IMR-90 (cell line): ENCODE measurements at places on chromosomes 1 and 21. TPM values are rescaled to one million over a fixed set of nuclear protein-coding genes. Genes with fewer than 3 reads are reported as not detected.

DNA sequence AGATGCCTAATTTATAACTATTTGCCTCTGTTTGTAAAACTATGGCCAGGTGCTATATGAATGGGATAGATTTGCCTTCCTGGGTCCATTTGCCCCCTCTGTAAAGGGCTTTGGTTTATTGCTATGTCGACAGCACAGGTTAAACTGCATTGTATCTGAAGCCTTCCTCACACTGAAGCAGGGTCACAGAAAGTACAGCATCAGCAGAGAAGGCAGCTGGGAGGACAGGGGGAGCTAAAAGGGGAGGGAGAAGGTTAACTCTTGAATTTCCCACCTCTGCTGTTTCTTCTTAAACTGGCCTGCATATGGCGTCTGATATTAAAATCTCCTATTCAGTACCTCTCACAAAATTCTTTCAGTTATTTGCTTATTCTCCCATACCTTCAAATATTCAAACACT is 297.4 kb downstream of the TM2D1 start:
- no peaks in the 10 kb centered on the region for H3K4me1 ChIP-seq
- no peaks in the 10 kb centered on the region for H3K36me3 ChIP-seq
- H3K4me3 ChIP-seq, result no peak overlapping the region

DNA sequence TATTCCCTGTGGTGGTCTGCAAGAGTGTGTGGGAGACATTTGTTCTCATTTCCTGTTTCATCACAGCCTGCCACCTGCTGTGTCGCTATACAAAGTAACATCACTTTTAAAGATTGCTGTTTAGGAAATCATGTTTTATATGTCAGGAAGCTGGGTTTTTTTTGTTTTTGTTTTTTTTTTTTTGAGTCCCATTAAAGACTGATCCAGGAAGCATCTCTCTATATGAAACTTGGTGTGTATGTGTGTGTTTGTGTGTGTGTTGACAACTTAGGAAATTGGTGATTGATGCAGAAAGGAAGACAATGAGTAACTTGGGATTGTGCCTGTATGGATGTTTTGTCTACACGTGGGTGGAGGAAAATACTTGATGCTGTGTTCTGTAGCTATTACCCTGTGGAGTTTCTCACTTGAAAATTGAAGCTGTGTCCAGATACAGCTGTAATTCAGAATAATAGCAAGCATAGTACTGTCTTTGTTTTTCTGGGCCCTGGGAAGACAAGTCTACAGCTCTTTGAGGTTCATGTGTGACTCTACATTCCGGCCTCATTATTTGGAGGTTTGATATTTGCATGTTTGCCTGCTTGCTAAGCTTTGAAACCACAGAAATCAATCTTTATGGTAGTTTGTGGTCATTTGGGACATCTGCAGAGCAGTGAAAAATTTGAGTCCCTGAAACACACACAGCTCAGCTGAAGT is 47.9 kb downstream of the LAMC1 start:
- H3K36me3 ChIP-seq, result no peaks in the 10 kb centered on the region
- peaks cover 25% of the 10 kb centered on the region for H3K4me1 ChIP-seq
- no peaks in the 10 kb centered on the region for H3K27me3 ChIP-seq
- DNase-seq, result peak; percentile 95
- H3K4me3 ChIP-seq, result no peak overlapping the region

DNA sequence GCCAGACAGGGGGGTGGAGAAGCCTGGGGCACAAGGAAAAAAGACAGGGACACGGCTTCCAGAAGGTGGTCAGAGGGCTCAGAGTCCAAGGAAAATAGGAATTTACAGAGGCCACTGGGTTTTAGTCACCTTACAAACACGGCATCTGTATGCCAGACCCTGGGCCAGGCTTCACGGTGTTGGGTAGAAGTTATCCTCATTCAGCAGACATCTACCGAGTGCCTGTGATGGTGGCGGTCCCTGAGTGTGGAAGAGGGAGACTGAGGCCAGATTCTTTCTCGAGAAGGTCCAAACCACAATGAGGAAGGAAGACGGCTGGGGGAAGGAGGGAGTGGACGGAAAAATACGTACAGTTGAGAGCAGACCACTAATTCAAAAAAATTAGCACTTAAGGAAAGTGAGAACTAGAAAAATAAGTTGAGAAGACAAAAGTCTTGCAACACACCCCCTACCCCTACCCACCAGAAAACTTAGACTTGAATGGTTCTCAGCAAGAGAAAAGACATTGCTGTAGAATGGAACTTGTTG is 864 bp upstream of the BTG2 start:
- DNase-seq, result no peak
- H3K36me3 ChIP-seq, result peaks cover 14% of the 10 kb centered on the region; the same call in 1 of the 2 replicates
- H3K4me3 ChIP-seq, result no peak overlapping the region
- peaks cover 7% of the 10 kb centered on the region for H3K4me1 ChIP-seq
- peaks cover 18% of the 10 kb centered on the region for H3K27me3 ChIP-seq
- H3K27ac ChIP-seq, result no peak overlapping the region

GRCh38 chr1:6071219-6071618 is 25.5 kb downstream of the KCNAB2 start:
- no peaks in the 10 kb centered on the region for H3K36me3 ChIP-seq
- peaks cover 2% of the 10 kb centered on the region; the same call in 1 of the 2 replicates for H3K27me3 ChIP-seq
- H3K27ac ChIP-seq, result no peak overlapping the region
- H3K4me3 ChIP-seq, result no peak overlapping the region
- H3K4me1 ChIP-seq, result no peaks in the 10 kb centered on the region

FAM163A gene
- not detected in 2 replicates for polyA plus RNA-seq

LMX1A gene
- not detected in 2 replicates for polyA plus RNA-seq
